Testis (tissue), 5 donors: ENCODE measurements at places on chromosomes 7 and 10. TPM values are rescaled to one million over a fixed set of nuclear protein-coding genes. Genes with fewer than 3 reads are reported as not detected.

Gene FAM237B
- not detected for total RNA-seq

DNA sequence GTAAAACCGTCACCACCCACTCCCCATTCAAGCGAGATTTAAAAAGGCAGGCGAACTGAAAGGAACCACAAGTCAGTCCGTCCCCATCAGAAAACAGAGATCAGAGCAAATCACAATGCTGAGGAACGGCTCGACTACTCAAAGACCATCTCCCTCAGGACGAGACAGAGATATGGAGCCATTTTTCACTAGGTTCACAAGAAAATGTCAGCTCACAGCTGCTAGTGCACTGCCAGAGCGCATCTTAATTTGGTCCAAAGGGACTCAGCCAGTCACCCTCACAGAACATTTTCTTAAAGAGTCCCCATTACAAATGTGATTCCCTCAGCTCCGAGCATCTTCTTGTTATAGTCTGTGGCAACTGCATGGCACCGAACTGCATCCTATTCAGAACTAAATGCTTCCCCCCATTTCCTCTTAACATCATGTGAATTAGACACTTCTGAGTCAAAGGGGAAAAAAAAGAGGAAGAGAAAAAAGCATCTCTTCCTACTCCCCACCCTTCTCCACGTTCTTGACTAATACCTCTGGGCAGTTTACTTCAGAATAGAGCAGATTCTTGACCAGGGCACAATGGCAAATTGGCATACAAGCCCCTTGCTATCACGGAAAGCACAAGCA is 683.9 kb downstream of the MAGI2 start:
- no peak for DNase-seq

GRCh38 chr10:126156012-126156411 is 232.3 kb downstream of the ADAM12 start:
- no peak for DNase-seq

- no peak for DNase-seq
Measured at GRCh38 chr7:142583446-142583845, 165.8 kb upstream of the PRSS1 start.

GRCh38 chr10:28797904-28798371 is 120.6 kb downstream of the BAMBI start:
- no peak for DNase-seq
